ENCODE measurements at places on chromosomes 4 and X.
A peak's percentile ranks its signal among the peaks of the same experiment; 100 is the strongest.

GRCh38 chrX:107450823-107451509 lies 1.5 kb downstream of the FRMPD3 start:
- peak; percentile 30 for DNase-seq

GRCh38 chr4:185775792-185776555 lies 36.0 kb downstream of the SORBS2 start:
- no peak for DNase-seq

DNA sequence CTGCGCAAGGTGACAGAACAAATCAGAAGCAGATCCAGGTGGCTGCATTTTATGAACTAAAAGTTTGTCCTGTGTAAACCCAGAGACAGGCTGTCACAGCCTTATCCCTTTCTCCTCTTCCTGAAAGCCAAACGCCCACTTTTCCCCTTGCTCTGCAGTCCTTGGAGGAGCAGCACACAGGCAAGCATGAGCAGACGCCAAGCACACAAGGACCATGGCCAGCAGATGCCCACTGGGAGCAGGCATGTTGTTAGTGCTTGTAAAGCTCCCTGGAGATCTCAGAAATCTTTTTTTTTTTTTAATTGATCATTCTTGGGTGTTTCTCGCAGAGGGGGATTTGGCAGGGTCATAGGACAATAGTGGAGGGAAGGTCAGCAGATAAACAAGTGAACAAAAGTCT lies 11.5 kb upstream of the HOPX start:
- DNase-seq, result no peak

- no peak for DNase-seq
Measured at GRCh38 chr4:86034616-86035015, 325.2 kb downstream of the MAPK10 start.

DNA sequence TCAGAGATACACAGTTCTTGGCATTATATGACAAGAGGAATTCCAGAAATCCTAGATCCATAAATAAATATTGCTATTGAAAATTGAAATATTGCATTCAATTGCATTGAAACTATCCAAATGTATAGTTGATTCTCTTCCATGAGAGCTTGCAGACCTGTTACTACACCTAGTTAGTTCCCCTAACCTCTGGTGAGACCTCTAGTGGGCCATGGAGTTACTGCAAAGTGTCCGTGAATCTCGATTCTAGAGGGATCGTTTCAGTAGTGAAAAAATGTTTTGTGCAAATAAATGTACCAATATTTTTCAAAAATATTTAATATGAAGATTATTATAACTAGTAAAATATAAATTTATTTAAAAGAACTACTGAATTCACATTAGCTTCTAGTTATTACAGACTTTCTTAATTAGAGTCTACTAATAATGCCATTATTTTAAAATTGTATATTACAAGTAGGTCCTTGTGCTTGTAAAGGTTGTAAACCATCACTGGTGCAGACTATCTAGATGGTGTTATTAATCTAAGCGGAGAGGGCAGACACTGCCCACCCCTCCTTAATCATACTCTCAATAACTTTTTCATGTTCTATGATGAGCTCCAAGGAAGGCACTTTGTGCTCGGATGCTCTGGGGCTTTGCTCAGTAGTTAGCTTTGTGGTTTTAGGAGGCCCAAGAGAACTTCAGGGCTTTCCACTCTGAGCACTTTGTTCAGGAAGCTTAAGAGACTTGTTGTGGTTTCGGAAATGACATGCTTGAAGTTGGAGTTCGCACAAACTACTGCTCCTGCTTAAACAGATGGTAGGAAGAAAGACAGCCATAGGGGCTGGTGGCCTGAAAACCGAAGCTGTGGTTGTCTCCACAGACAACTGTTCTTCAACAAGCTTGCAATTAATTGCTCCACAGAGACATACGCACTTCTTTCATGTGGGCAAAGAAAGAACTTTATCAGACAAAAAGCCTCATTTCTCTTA lies 42.8 kb downstream of the IL21 start:
- peak; percentile 82 for DNase-seq

DNA sequence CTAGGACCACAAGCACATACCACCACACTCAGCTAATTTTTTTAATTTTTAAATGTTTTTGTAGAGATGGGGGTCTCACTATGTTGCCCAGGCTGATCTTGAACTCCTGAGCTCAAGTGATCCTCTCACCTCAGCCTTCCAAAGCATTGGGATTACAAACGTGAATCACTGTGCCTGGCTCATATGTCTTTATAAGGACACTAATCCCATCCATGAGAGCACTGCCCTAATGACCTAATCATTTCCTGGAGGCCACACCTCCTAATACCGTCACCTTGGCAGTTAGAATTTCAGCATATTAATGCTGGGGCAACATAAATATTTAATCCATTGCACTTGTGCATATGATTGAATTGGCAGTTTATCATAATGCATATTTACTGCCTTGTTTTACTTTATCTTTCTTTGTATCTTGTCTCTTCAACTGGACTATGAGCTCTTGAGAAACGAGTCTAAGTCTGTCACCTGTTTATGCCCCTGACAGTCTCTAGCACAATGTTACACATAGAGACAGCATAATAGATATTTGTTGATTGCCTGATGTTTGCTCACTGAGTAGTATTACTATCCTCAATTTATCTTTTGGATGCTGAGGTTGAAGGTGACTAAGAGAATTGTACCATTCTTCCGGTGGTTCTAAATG lies 172.0 kb downstream of the AASDH start:
- no peak for DNase-seq

DNA sequence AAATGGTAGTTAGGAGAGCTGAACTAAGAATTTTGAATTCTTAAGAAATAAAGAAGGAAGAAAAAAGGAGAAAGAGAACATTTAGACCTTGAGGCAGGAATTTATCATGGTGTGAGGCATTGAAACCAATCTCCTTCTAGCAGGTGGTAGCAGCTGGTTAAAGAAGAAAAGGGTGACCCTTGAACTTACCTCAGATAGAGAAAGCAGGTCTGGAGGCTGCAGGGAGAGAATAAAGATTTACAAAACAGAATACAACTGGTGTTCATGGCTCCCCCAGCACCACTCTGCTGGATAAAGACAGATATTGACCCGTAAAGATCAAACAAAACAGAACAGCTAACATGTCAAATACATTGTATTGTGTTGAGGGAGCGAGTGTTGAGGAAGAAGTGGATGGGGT lies 56.0 kb downstream of the NCAPG start:
- no peak for DNase-seq

DNA sequence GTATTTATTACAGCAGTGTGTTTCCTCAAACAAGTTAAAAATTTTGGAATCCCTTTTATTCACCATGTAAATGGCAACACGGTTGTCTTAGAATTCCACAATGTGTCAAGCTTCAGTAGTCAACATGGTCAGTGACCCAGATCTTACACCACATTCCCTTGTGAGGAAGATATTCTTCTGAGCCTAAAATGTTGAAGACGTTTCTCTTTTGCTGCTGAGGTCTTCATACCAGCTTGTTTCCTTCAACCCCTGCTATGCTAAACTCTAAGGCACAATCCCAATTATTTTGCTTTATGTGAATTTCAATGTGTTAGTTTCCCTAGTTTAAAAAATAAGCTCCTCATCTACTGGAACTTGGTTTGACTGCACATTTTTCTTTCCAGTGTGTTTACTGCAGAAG lies 17.6 kb upstream of the LDB2 start:
- DNase-seq, result no peak

- DNase-seq, result no peak
Measured at GRCh38 chr4:22730021-22730420, 37.3 kb downstream of the GBA3 start.
